Adrenal gland (tissue), 19 donors: ENCODE measurements at places on chromosomes 6 and 20. TPM values are rescaled to one million over a fixed set of nuclear protein-coding genes. Genes with fewer than 3 reads are reported as not detected.

- no peak for DNase-seq
- no peak overlapping the region for H3K27ac ChIP-seq
- no peaks in the 10 kb centered on the region for H3K36me3 ChIP-seq
- H3K27me3 ChIP-seq = peaks cover 99% of the 10 kb centered on the region
These were observed 1.0 kb downstream of the SIM1 start for GRCh38 chr6:100463630-100464161.

GRCh38 chr6:53461041-53461656 lies 83.8 kb downstream of the GCLC start:
- no peaks in the 10 kb centered on the region for H3K36me3 ChIP-seq
- no peak overlapping the region for H3K4me3 ChIP-seq
- H3K4me1 ChIP-seq = peaks cover 6% of the 10 kb centered on the region
- H3K27ac ChIP-seq = no peak overlapping the region

GRCh38 chr6:119162134-119162775 lies 83.8 kb upstream of the FAM184A start:
- no peak for DNase-seq
- H3K27me3 ChIP-seq = no peaks in the 10 kb centered on the region
- H3K4me1 ChIP-seq = peaks cover 5% of the 10 kb centered on the region
- no peak overlapping the region for H3K4me3 ChIP-seq
- H3K27ac ChIP-seq = no peak overlapping the region
- H3K36me3 ChIP-seq = no peaks in the 10 kb centered on the region

Gene VIP
- total RNA-seq = not detected

DNA sequence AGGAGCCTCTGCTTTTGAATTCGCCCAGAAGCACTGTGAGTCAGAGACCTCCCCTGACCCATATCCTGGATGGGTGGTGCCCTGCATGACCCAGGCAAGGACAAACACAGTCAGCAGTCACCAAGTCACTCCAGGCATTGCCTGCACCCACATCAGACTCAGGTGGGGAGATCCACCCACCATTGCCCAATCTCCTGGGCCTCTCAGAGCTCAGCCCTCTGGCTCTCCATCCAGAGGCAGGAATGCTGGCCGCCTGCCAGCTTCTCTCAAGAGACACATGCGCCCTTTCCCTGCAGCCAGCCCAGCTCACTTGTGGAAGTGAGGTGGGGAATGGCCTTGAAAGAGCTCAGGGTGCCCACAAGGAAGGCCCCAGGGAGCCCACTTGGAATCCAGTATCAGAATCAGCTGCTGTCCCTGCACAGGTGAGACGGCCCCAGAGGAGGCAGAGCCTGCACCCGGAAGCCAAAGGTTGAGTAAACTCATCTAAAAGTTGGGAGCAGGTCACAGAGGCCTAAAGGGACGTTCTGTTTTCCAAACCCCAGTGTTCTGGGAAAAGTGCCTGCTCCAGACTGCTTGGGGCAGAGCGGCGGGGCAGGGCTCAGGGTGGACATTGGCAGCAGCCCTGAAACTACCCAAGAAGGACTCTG lies 129.8 kb downstream of the PREX1 start:
- H3K4me1 ChIP-seq = no peaks in the 10 kb centered on the region
- no peak overlapping the region for H3K4me3 ChIP-seq
- no peaks in the 10 kb centered on the region for H3K27me3 ChIP-seq
- peak overlapping the region; percentile 33 for H3K27ac ChIP-seq
- H3K36me3 ChIP-seq = no peaks in the 10 kb centered on the region

GRCh38 chr20:63782051-63782471 lies 42.5 kb downstream of the SLC2A4RG start:
- no peak for DNase-seq
- H3K36me3 ChIP-seq = no peaks in the 10 kb centered on the region
- H3K27ac ChIP-seq = no peak overlapping the region
- no peak overlapping the region for H3K4me3 ChIP-seq
- H3K27me3 ChIP-seq = no peaks in the 10 kb centered on the region

- no peaks in the 10 kb centered on the region for H3K27me3 ChIP-seq
- H3K4me3 ChIP-seq = no peak overlapping the region
- peaks cover 4% of the 10 kb centered on the region for H3K4me1 ChIP-seq
- H3K27ac ChIP-seq = no peak overlapping the region
- no peak for DNase-seq
These were observed 363.4 kb upstream of the JARID2 start for GRCh38 chr6:14882394-14883026.

Gene WFDC12
- total RNA-seq = not detected

Gene NOL7
- 82.2 TPM for total RNA-seq

DNA sequence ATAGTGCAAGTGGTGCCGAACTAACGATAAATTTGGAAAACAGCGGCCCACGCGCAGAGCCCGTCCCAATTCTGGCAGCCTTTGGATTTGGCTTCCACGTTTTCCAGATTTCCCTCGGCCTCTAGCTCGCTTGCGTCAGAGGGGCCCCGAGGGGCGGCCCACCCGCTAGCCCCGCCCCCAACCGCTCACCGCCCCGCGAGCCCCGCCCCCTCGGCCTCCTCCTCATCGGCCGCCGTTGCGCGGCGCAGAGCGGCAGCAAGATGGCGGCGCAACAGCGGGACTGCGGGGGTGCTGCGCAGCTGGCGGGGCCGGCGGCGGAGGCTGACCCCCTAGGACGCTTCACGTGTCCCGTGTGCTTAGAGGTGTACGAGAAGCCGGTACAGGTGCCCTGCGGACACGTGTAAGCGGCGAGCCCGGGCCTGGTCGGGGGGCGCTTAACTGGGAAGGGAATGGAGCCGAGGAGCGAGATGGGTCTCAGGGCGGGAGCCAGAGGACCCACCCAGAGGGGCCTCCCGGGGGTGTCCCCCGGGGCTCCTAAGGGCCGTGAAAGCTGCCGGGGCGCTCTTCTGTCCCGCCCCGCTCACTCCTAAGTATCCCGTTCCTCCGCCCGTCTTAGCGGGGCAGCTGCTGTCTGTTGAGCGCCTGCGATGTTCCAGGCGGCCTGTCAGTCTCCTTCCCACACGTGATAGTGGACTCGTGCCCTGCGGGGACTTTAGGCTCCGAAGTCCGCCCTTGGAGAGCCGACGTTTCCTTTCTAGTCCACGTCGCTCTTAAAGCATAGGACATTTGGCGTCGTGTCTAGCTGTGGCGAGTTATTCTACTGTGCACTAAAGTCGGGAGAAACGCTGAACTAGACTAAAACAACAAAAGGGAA lies at the start of gene RNF114:
RNF114 (plus strand) TSS at position 245 of the 874 bp plus-strand sequence; CDS start at position 261, 16 bp downstream.
- peak; percentile 96 for DNase-seq
- H3K36me3 ChIP-seq = peaks cover 12% of the 10 kb centered on the region
- peak within 1 kb of the TSS; percentile 94 for H3K27ac ChIP-seq
- H3K4me3 ChIP-seq = peak within 1 kb of the TSS; percentile 90
- no peaks in the 10 kb centered on the region for H3K27me3 ChIP-seq
- peaks cover 23% of the 10 kb centered on the region for H3K4me1 ChIP-seq

Gene HTR1E
- total RNA-seq = not detected

DNA sequence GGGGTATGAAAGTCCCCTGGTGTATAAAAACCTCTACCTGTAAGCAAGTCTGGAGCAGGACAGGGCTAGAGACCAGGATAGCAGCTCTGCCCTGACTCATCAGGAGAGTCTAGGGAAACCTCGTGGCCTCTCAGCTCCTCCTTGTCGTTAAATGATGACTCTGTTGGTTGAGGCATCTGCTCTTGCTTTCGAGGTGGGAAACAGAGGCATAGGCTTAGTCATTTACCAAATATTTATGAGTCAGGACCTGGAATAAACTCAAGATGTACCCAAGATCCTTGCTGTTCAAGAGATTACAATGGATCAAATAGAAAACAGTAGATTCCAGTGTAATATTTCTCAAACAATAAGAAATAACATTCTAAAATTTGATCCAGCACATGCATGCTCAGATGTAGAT lies 5.5 kb downstream of the MANBAL start:
- H3K27me3 ChIP-seq = no peaks in the 10 kb centered on the region
- peak; percentile 86 for DNase-seq
- H3K4me3 ChIP-seq = no peak overlapping the region

DNA sequence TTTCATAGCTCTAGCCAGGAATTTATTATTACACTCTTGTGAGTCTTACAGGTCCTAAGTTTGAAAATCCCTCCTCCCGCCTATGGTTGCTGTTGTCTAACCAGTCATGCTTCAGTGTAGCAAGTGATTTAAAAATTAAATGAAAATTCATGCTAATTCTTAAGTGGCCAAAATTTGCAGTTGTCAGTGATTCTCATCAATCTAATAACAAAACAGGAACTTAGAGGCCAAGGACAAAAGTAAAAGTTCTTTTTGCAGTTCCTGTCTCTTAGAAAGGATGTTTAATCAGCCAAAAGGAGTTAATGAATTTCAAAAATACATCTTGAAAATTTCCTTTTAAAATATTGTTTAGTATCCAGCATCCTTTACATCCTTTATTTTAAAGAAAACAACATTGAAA lies 36.3 kb downstream of the VTA1 start:
- no peaks in the 10 kb centered on the region for H3K27me3 ChIP-seq
- no peaks in the 10 kb centered on the region for H3K36me3 ChIP-seq
- H3K4me3 ChIP-seq = no peak overlapping the region
- no peak for DNase-seq
- no peak overlapping the region for H3K27ac ChIP-seq

- H3K36me3 ChIP-seq = no peaks in the 10 kb centered on the region
- no peak overlapping the region for H3K4me3 ChIP-seq
- H3K27me3 ChIP-seq = no peaks in the 10 kb centered on the region
- no peaks in the 10 kb centered on the region for H3K4me1 ChIP-seq
These were observed 1009.7 kb upstream of the GJE1 start for GRCh38 chr6:141123049-141123448.

GRCh38 chr6:115573861-115574260 lies 486.8 kb downstream of the FRK start:
- no peak for DNase-seq
- H3K4me3 ChIP-seq = no peak overlapping the region
- no peaks in the 10 kb centered on the region for H3K4me1 ChIP-seq
- H3K27me3 ChIP-seq = no peaks in the 10 kb centered on the region

DNA sequence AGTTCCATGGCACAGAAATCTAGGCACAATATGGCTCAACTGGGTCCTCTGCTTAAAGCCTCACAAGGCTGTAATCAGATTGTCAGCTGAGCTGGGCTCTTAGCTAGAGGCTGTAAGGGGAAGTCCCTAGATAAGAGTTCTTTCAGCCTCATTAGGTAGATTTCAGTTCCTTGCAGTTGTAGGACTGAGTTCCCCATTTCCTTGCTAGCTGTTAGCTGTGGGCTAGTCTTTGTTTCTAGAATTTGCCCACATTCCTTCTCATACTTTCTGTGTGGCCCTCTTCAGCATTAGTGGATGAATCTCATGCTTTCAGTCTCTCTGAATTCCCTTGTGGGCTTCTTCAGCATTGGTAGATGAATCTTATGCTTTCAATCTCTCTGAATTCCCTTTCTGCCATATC lies 71.0 kb upstream of the MRAP2 start:
- H3K27me3 ChIP-seq = no peaks in the 10 kb centered on the region
- H3K27ac ChIP-seq = no peak overlapping the region
- no peaks in the 10 kb centered on the region for H3K36me3 ChIP-seq
- DNase-seq = no peak

DNA sequence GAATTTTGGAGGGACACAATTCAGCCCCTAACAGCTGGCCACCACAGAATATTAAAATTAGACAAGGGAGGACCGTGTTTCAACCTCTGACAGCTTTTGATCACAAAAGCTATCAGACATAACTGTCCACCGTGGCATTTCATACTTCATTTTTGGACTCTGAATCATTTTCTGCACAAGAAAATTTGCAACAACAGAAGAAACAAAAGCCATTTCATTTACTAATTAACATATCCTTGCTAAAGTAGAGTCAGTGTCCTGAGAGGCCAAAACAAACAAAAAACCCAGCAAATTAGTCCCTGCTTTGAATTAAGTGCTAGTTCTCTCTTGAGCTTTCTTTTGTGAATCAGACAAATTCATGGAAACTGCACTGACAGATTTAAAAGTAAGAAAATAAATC lies 17.6 kb upstream of the COL12A1 start:
- no peak overlapping the region for H3K27ac ChIP-seq
- no peaks in the 10 kb centered on the region for H3K36me3 ChIP-seq
- no peaks in the 10 kb centered on the region for H3K27me3 ChIP-seq
- peaks cover 5% of the 10 kb centered on the region for H3K4me1 ChIP-seq

GRCh38 chr20:3577366-3577765 lies 85.8 kb downstream of the GFRA4 start:
- DNase-seq = no peak
- peaks cover 10% of the 10 kb centered on the region for H3K4me1 ChIP-seq
- H3K36me3 ChIP-seq = peaks cover 35% of the 10 kb centered on the region
- H3K4me3 ChIP-seq = no peak overlapping the region

Gene MCCD1
- not detected for total RNA-seq

GRCh38 chr20:59723108-59723500 lies 118.8 kb downstream of the PHACTR3 start:
- no peaks in the 10 kb centered on the region for H3K36me3 ChIP-seq
- H3K27ac ChIP-seq = no peak overlapping the region
- DNase-seq = peak; percentile 8
- peaks cover 15% of the 10 kb centered on the region for H3K27me3 ChIP-seq
- H3K4me3 ChIP-seq = no peak overlapping the region

DNA sequence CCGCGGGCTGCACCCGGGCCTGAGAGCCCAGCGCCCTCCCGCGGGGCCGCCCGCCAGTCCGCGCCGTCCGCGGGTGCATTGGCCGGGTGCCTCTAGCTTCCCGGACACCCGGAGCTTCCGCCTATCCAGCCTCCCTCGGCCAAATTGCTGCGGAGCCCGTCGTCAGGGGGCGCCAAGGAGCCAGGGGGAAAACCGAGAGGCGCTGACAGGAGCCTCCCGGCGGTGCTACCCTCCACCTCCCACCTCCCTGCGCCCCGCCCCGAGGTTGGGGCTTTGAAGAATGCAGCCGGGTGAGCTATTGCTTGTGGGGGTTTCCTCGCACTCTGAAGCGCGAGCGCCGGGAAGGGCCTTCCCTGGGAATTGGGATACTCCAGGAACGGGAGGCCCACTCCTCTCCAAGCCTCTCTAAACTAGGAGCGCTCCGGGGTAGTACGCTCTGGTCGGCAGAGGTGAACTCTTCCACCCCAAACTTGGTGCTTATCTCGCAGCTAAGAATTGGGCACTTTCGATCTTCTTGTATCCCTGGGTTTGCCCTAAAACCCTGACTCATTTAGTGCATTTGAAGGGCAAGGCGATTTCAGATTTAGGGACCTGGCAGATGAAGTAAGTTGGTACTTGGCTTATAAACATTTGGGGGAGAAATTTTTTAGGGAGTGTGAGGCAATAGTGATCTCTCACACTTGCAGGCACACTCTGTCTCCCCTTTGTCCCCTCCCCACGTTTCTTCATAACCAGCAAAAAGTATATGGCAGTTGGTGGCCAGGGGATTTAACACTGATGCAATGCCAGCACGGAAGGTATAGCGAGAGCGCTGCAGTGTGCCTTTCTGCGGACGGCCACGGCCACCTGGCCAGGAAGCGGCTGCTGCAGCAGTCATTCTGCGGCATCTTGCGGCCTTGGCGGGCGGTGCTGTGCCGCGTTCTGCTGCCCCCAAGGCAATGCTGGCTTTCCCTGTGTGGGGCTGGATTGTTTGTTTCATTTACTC lies 556 bp downstream of the BEND6 start:
- H3K4me3 ChIP-seq = peak overlapping the region; percentile 73
- peaks cover 10% of the 10 kb centered on the region for H3K27me3 ChIP-seq
- DNase-seq = peak; percentile 75
- H3K4me1 ChIP-seq = peaks cover 26% of the 10 kb centered on the region
